ENCODE measurements at places on chromosomes 7 and 10.

DNA sequence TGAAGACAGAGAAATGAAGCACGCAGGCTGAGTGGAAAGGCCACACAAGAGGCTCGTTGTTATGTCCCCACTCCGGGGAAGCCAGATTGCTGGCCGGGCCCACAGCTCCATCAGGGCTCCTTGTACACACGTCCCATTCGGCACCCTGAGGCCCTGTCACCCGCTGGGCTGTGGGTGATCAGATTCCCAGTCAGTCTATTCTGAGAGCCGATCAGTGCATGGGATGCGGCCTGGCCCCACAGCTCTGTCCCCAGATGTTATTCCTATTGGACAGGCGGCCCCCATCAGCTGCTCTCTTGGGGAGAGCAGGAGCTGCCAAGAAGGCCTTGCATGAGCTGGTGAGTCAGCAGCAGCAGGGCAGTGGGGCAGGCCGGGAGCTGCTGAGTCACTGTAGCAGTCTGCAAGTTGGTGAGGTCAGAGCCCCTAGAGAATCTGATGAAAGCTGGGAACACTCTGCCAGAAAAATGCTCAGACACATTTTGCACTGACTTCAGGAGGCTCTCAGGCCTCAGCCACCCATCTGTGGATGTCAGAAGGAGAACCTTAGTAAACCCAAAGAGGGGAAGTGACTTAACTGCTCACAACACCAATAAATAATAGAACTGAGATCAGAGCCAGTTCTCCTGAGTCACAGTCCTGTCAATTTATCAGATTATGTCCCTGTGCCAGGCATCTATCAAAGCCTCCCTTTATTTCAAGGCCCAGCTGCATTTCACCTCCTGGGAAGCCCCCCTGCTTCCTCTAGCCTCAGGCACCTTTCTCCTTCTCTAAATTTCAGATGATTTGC is 9.4 kb upstream of the PSAP start:
- DNase-seq = no peak

DNA sequence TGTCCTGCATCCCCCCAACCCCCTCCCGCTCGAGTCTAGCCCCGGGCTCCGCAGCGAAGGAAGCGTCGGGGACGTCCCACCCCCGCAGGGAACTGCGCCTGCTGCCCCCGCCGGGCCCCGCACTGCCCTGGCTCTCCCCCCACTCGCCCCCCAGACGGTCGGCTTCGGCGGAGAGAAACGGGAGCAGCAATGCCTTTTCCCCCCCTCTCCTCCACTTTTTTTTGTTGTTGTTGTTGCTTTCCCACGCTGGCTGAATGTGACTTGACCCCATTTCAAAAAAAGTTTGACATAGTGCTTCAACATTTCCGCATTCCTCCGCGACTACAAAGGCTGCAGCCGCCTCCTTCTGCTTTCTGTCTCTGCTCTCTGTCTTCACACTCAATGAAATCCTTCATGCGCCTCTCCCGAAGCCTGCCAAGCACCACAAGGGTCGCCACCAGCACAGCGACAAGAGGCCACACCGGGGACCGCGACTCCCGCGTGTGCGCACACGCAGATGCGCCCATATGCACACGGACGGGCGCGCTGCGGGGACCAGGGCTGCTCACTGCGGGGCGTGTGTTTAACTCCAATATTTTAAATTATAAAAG is 1.0 kb downstream of the CDK6 start:
- DNase-seq = no peak

DNA sequence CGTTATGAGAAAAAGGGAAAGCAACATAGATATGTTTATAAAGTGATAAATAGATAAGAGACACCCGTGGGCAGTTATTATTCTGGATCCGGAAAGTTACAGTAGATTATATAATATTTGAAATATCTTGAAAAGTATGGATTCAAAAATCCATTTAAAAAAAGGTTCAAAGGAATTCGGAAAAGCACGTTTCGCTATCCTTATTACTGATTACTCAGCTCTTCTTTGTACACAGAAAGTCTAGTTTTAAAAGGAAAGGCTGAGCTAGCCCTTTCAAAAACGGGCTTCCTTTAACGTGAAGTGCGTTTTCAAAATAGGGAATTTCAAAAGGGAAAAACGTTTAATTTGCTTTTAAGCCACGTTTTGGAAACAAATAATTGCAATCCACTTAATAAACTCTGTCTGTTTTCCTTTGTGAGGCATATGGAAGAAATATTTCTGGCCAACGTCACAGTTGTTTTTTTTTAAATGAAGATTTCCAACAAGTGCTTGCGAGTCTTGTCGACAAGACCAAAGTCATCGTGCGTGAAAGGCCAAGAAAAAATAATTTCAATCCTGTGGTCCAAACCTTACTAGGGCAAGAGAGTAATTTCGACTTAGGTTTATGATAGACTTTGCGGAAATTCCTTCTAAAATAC is 2.2 kb upstream of the SKIDA1 start:
- DNase-seq = no peak

- DNase-seq = peak; percentile 6
Measured at GRCh38 chr10:74926791-74927585, 100.6 kb downstream of the KAT6B start.

- DNase-seq = no peak
Measured at GRCh38 chr7:115654384-115655214, 376.0 kb downstream of the TFEC start.

DNA sequence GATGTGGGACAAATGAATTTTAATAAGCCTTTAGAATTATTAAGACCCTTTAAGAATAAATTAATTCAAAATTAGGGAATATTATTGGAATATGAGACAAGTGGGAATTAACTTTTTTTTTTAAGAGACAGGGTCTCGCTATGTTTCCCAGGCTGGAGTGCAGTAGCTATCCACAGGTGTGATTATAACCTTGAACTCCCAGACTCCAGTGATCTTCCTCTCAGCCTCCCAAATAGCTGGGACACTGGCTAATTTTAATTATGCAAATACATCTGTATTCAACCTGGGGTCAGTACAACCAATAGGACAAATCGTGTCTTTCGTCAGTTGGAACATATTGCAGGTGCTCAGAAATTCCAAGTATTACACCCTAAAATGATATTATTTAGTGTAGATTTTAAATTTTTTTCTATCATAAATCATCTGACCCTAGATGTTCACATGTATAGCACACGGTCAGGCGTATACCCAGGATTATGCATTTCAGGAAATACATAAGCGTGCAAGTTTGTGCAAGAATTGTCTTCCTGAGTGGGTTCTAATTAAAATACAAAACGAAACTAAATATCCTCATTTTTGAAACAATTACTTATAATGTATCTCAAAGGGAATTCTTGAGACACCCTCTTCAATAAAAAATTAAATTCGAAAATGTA is 1.2 kb downstream of the NT5C3A start:
- DNase-seq = no peak

- no peak for DNase-seq
Measured at GRCh38 chr10:55091691-55092328, 290.8 kb upstream of the PCDH15 start.

GRCh38 chr10:121669028-121669374 is 70.8 kb upstream of the FGFR2 start:
- DNase-seq = no peak

- DNase-seq = no peak
Measured at GRCh38 chr10:60266513-60266912, 123.2 kb downstream of the ANK3 start.

DNA sequence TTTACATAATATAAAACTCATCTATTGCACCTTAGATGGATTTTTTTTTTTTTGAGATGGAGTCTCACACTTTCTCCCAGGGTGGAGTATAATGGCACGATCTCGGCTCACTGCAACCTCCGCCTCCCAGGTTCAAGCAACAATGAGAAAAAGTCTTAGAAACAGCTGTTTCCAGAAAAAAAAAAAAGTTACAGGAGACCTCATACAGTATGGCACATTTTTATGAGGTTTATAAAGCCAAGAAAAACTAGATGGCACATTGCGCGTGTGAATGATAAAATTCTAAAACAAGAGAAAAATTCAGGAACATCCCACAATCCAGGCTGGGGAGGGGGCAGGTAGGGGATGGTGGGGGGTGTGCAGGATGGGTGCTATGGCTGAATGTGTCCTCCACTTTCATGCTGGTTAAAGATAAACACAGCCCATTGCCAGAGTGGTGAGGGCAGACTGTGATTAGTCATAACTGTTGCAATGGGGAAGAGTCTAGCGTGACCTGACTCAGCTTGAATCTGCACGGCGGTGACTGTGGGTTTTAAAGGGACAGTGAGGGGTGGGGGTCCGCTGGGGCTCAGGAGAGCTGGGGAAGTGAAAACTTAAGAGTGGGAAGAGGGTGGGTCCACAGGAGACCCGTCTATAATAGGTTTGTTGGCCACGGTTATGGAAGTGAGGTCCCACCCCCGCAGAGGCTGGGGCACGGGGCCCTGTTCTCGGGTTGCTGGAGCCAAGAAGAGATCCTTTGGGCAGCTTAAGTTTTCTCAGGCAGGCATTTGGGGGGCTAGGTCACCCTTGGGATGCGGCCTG is 11.9 kb upstream of the LRRC27 start:
- no peak for DNase-seq

- DNase-seq = no peak
Measured at GRCh38 chr10:48817141-48817540, 122.5 kb downstream of the LRRC18 start.

DNA sequence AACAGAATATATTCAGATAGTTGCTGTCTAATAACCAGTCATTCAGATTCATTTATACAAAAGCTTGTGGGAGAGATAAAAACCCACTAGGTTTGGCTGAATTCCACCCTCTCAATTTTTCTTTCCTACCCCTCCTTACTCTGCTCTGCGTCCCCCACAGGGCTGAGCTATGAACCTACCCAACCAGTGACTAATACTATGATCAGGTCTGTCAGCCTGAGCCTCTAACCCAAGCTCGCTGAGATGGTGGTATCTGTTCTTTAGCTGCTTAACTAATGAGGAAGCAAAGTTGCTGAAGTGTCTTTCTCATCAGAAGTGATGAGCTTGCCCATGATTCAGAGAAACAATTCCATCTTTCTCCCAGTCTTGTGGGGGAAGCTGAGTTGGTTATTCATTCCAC is 248.7 kb upstream of the GPR26 start:
- DNase-seq = no peak

DNA sequence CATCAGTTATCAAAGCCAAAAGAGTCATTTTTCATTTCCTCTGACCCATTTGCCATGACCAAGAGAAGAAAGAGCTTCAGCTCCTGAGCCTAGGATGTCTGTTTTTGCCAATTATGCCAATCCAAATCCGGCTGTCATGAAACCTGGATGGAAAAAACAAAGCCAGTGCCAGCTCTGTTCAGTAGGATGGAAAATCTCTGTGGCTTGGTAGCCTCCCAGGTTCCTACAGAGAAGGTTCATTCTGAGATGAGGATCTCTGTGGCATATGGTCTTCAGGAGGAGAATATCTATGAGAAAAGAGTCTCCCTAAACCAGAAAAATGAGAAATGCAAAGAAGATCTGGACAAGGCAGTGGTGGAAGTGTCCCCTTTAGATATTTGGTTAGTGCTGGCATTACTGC is 475.4 kb downstream of the CNTNAP2 start:
- no peak for DNase-seq

GRCh38 chr10:46283580-46284285 is 3.1 kb upstream of the ANTXRL start:
- DNase-seq = no peak

DNA sequence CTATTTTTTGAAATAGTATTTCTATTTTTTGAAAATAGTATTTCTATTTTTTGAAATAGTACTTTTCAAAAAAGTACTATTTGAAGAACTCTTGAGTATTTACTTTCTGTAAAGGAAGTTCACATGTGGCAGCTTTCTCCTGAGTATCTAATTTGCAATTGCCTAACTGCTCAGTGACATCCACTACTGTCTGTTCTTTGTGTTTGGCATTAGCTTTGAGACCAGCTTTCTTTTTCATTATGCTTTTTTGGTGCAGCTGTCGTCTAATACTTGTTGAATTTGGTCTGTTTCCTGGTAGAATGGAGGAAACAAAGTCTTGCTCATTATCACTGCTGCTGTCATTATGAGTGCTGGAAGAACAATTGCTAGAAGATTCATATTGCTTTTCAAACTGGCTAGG is 99.1 kb downstream of the BMPR1A start:
- no peak for DNase-seq

DNA sequence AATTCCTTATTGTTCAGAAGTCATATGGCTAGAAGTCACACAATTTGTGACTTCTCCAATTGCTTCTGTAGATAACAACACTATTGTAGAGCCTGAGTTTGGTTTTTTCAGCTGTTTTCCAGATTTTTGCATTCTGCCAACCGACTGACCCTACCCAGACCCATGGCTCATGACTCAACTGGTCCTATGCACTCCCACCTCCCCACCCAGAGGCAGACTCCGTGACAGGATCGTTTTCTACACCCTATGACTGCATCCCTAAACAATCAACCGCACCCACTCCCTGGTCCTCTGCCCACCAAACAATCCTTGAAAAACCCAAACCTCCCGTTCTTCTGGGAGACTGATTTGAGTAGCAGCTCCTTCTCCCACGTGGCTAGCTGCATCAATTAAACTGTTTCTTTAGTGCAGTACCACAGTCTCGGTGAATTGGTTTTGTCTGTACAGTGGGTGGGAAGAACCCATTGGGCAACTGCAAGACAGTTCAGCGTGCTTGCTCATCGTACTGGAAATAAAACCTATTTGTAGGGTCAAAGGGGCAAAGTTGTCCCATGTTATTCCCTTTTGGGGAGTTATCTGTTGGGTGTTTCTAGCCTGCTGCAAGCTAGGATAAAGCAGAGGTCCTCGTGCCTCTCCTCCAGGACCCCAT is 150.3 kb upstream of the FAM20C start:
- DNase-seq = no peak

- DNase-seq = no peak
Measured at GRCh38 chr7:134720091-134720935, 59.1 kb upstream of the CALD1 start.

- peak; percentile 61 for DNase-seq
Measured at GRCh38 chr10:120942806-120943413, 91.7 kb downstream of the WDR11 start.

DNA sequence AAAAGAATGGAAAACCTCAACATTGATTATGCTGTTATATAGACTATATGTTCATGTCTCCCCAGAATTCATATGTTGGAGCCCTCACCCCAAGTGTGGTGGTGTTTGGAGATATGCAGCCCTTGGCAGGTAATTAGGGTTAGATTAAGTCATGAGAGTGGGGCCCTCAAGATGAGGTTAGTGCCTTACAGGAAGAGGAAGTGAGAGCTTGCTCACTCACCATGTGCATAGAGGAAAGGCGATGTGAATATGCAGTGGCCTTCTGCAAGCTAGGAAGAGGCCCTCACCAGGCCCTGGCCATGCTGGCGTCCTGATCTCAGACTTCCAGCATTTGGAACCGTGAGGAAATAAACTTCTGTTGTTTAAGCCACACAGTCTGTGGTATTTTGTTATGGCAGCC is 14.8 kb downstream of the ZNF33A start:
- DNase-seq = no peak

- DNase-seq = no peak
Measured at GRCh38 chr10:19713800-19714525, 102.3 kb upstream of the PLXDC2 start.
